Activated T-helper 1 cell treated with anti-CD3 and anti-CD28 coated beads, Interleukin-12 subunit alpha, Interleukin-12 subunit beta, Interleukin-2, Interleukin-4 antibody, amounts not matched to agents 30 ng/mL and 10 ng/mL and 1 ng/mL, durations not matched to agents 14 hours and 24 hours and 36 hours (primary cell): ENCODE measurements at places on chromosomes 3 and 15. TPM values are rescaled to one million over a fixed set of nuclear protein-coding genes. Genes with fewer than 3 reads are reported as not detected.

GRCh38 chr3:20462226-20462625 lies 276.2 kb upstream of the SGO1 start:
- no peak for DNase-seq

DNA sequence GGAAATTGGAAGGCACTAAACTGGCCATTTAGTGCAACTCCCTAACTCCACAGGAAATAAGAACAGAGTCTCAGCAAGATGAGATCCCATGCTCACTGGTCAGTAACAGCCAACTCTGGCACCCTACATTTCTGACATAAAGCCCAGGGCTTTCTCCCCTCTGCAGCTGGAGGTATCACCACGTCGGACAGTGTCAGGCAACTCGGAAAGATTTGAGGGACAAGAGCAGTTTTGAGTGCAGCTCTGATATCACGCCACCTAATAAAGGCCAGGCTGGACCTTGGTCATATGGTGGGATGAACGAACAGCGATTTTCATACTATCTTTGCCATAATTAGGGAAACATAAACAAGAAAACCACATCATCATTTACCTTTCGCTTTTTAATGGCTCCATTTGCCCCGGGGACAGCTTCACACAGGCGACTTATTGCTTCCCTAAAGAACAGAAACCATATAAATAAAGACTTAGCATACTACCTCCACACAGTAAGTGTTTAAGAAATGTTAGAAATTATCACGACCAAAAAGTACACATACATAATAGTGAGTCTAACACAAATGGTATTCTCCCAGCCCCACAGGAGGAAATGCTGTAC lies 12.5 kb downstream of the EID1 start:
- DNase-seq: no peak

DNA sequence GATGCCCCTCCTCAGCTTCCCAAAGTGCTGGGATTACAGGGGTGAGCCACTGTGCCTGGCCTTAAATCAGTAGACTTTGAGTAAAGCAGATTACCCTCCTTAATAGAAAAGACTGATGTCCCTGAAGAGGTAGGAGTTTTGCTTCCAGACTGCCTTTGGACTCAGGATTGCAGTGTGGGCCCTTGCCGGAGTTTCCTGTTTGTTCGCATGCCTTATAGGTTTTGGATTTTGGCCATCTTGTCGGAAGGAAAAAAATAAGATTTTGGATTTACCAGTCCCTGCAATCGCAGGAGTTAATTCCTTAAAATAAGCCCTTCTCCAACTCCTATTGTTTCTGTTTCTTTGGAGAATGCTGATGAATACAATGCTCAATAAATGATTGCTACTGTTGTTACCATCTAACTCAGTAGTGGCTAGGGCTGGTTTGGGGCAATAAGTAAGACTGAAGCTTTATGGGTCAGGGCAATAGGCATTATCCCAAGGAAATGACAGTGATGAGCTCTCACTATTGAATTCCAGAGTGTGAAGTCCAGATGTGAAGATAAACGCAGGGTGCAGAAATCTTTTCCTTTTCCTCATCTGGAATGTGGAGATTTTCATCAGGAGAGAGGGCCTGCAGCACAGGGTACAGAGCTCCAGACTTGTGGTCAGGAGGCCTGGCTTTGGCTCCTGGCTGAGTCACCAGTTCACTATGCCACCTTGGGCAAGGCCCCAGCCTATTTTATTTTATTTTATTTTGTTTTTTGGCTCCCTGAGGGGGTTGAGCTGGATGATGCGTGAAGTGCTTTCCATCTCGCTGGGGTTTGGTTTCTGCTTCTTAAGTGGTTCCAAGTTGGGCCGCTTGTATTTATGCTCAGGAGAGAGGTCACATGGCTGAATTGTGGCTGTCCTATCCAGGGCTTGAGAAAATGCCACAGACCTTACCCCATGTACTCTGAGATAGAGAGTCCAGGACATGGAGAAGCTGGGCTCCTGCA lies 25.3 kb downstream of the FOXL2 start:
- DNase-seq: no peak

DNA sequence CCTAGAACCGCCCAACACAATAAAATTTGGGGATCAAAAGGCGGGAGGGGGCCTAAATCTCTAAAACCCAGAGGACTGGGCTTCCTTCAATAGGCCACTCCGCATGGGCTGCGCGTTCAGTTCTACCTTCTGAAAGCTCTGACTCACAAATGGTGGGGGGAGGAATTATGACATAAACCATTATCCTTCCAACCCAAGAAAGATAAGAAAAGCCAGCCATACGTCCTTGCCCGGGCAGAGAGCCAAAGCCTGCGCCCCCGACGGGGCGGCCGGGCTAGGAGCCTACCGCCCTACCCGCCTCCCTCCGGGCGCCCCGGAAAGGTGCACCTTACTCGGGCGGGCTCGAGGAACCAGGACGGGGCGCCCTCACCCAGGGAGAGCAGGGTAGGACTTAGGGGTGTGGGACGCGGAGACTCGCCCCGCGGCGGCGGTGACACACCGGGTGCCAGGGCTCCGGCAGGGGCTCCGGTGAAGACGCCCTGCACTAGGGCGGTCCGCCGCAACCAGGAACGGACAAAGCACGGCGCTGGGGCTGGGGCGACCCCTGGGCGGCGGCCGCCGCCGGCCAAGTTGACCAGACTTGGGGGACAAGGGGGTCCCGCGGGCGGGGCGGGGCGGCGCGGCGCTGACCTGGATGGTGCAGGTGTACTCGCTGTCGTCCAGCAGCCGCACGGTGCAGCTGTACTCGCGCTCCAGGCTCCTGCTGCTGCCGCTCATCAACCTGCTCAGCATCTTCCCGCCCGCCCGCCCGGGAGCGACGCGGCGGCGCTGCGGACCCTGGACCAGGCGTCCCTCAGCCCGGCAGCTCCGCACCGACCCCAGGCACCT lies 534 bp downstream of the FRMD5 start:
- peak; percentile 6 for DNase-seq

DNA sequence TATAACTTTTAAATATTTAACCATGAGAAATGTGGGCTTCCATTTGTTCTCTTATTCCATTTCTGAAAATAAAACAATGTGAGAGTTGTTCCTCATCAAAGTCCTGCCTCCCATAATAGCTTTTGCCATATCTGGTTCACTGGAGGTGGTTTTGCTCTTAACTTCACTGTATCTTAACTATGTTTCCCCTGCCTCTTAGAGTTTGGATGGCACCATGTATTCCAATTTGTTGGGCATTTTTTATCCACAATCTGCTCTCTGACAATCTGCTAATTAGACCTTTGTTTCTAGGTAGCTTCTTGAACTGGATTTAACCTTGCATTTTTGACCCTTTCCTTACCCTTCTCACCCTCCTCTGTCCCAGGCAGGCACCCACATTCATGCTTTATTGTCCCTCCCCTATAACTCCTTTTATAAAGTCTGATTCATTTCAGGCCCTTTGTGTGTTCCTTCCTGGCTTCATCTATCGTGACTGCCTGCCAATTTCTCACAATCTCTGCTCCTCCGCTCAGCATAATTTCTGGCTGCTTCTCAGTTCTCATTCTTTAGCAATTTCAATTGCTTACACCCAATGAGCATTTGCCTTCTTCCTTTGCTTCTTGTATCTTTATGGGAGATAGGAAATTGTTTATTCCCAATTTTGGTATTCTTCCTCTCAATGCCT lies 144.2 kb upstream of the ARHGEF26 start:
- DNase-seq: no peak

Gene SLC12A1
- total RNA-seq: not detected in 2 replicates

DNA sequence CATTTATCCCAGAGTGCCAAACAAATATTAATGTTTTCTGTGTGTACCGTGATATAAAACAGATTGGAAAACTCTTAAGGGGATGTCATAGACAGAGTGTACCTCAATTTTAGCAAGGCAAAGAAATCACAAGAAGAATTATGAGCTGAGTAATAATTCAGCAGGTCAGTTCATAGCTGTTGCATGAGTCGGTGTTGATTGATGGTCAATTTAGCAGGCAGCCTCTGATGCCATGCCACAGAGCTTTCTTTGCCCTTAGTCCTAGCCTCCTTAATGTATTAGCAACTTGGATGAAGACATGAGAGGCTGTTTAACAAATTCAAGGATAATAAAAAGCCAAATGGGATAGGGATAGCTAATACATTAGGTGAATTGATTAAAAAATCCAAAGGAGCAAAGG lies 6.8 kb downstream of the SLC35A5 start:
- no peak for DNase-seq

DNA sequence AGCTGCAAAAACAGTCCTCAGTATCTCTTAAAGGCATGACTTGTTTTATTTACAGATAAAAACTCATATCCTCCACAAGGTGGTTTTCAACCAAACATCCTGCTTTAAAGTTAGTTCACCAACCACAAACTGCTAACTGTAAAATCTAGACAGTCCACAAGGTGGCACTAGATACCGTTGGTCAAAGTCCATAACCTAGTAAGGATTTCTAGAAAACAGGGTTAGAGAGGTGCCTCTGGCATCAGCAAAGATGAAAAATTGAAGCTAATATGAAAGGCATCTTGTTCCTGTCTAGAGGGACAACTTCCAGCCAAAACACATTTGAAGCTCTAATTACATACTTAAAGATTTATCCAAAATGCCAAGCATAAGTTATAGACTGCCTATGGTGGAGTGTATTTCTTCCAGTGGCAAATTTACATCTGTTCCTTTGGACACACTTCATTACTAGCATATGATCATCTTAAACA lies 56.0 kb downstream of the ZMAT3 start:
- peak; percentile 68 for DNase-seq
